Lower lobe of right lung (tissue), 2 donors: ENCODE measurements at places on chromosomes 3 and 15.

- no peak for DNase-seq
Observed at GRCh38 chr3:42755681-42756578, 17.1 kb downstream of the CCDC13 start.

- no peak for DNase-seq
Observed at GRCh38 chr3:66224220-66224619, 3.4 kb downstream of the SLC25A26 start.

- DNase-seq: no peak
Observed at GRCh38 chr3:194465920-194466570, 20.8 kb downstream of the ATP13A3 start.

DNA sequence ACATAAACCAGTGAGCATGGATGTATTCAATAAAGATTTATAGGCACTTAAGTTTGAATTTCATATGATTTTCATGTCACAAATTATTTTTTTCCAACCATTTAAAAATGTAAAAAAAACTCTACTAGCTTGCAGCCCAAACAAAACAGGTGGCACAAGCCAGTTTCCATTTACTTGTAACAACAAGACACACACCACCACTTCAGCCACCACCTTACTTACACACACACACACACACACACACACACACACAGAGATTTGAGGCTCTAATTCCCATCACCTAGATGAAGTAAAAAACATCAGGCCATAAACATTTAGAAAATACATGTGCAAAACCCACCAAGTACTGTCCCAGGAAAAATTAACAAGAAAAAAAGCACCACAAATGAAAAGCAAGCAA is 25.3 kb downstream of the MYO9A start:
- DNase-seq: no peak

DNA sequence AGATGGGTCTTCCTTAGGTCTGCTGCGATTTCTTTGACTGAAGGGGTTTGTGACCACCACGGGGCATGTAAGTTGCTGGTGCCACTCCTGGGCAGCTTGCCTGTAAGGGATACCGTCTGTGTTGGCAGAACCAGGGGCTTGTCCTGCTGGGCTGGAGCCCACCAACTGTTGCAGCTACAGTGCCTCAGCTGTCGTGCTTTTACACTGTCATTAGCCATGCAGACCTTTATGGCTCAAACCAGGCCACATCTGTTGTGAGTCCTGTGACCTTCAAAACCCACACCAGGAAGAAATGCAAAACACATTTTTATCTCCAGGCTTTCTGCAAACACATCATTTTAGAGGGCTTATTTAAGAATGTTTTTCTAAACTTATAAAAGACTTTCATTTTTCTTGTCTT is 168.7 kb downstream of the PTPRG start:
- DNase-seq: no peak

- no peak for DNase-seq
Observed at GRCh38 chr3:138148503-138148902, 16.3 kb upstream of the A4GNT start.

DNA sequence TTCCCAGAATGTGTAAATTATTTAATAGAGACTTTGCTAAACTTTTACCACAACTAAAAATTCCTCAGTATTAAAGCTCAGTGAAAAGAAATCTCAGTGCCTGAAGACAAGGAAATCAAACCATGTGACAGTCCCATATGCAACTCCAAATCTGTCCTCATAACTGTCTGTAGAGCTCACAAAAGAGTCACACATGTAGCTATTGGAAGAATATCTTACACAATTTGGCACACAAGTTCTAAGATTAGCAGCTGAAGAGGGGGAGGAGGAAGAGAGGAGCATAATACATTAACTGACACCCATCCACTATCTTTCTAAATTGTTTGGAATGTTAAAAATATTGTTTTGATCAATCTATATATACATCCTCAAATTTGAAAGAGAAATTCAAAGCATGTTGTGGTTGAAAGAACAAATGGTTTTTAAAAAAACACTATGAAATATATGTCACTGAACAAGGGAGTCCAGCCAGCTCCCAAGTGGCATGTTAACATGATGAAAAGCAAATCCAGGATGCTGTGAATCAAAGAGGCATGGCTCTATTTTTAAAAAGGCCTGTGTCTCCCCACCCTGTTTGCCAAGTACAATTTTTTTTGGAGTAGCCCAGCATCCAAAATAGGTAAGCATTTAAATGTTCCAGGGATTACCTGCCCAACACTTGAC is 126.3 kb upstream of the NANOGP8 start:
- DNase-seq: no peak

DNA sequence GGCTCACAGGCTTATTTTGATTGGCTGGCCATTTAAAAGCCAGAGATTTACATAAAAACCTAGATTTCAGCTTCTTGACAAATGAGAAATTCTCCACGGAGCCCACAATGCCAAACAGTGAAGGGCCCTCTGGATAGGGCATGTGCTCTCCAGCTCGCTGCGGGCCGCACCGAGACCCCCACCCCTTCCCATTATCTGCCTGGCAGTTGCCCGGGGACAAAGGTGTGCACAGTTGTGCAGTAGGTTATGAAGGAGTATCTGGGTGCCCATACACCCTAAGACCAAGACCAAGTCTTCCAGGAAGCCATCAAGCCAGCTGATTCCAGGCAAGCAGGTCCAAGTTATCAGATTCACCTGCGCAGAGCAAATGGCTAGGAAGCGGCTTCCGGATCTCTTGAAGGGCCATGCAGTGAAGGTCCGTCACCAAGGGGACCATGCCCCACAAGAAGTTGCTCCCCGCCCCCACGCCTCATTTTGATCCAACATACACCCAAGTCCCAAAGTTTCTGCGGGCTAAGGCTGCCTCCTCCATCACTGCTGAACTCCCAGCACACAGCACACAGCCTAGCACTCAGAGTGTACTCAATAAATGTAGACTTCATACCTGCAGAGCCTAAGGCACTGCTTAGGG is 1.3 kb downstream of the MRPS25 start:
- DNase-seq: no peak

DNA sequence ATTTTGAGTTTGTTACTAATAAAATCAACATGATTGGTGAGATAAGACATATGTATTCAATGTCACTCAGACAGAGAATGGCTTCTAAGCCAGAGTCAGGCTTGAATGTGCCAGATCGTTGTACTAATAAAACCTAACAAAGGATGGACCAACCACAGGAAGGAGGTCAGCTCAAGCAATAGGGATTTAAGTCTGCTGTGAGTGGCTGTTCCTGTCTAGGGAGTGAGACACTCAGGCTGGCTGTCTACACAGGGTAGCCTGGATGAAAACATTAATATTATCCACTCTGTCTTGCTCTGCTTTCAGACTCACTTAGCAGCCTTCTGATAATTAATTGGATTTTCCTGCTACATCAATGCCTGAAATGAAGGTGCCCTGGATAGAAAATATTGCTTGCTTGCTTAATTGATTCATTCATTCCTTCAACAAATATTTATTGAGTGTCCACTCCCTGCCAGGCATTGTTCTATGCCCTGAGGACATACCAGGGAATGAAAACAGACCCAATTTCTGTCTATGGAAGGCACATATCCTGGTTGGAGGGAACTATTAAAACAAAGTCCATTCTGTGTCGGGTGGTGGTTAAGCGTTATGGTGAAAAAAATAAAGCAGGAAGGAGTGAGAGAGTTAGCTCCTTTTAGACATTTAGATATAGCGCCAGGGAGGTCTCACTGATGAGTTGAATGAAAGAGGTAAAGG is 239.4 kb downstream of the CHST2 start:
- no peak for DNase-seq

- no peak for DNase-seq
Observed at GRCh38 chr15:68184616-68185480, 20.3 kb downstream of the CALML4 start.

- DNase-seq: peak; percentile 32
Observed at GRCh38 chr15:41825572-41826535, 2.0 kb upstream of the JMJD7 start.

GRCh38 chr15:73021139-73021621 is 31.1 kb upstream of the NEO1 start:
- DNase-seq: no peak

- peak; percentile 88 for DNase-seq
Observed at GRCh38 chr3:133038089-133038730, at the start of gene TMEM108. TMEM108 (plus strand) TSS chr3:133038391.

- no peak for DNase-seq
Observed at GRCh38 chr3:52458031-52458760, 2.8 kb downstream of the NISCH start.

GRCh38 chr15:75640483-75641178 is 607 bp upstream of the IMP3 start:
- DNase-seq: peak; percentile 70
